ENCODE measurements at places on chromosomes 16 and 17.

DNA sequence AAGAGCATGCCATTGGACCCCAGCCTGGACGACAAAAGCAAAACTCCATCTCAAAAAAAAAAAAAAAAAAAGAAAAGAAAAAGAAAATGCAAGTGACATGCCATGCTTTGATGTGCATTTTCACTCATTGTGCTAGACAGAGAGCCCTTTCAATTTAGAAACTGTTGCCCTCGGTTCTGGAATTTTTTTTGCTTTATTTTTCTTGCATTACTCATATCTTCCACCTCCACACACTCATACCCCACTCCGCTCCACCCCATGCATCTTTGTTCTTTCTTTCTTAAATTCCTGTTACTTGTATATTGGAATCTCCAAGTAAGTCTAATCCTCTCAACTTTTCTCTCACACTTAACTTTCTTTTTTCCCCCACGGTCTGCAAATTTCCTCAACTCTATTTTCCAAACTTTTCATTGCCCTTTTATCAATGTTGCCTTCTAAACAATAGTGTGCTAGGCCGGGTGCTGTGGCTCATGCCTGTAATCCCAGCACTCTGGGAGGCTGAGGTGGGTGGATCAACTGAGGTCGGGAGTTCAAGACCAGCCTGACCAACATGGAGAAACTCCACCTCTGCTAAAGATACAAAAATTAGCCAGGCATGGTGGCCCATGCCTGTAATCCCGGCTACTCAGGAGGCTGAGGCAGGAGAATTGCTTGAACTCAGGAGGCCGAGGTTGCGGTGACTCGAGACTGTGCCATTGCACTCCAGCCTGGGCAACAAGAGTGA, 16.8 kb upstream of the SUZ12 start:
- DNase-seq: no peak

GRCh38 chr17:76138896-76139752, 1.9 kb downstream of the FOXJ1 start:
- DNase-seq: no peak

DNA sequence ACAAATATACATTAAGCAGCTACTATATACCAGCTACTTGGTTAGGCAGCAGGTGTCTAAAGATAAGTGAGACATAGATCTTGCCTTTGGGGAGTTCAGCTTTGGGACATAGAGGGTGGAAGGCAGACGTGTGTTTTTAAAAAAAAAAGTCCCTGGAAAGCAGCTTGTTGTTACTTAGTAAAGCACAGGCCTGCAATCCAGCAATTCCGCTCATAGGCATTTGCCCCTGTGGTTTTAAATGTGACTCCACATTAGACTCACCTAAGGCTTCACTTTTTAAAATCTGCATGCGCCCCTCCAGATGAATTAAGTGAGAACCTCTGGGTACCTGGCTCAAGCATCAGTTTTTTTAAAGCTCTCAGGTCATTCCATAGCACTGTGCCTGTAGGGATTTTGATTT, 7.2 kb upstream of the MLYCD start:
- no peak for DNase-seq

DNA sequence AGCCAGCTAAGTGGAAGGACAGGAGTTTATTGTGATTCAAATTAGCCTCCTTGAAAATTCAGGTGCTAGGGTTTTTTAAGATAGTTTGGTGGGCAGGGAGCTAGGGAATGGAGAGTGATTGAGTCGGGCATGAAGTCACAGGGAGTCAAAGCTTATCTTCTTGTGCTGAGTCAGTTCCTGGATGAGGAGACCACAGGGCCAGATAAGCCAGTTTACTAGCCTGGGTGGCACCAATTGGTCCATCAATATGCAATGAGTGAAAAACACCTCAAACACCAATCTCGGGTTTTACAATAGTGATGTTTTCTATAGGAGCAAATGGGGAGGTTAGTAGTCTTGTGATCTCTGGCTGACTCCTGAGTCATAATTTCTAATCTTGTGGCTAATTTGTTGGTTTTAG, 165.1 kb downstream of the ABCC12 start:
- DNase-seq: no peak

DNA sequence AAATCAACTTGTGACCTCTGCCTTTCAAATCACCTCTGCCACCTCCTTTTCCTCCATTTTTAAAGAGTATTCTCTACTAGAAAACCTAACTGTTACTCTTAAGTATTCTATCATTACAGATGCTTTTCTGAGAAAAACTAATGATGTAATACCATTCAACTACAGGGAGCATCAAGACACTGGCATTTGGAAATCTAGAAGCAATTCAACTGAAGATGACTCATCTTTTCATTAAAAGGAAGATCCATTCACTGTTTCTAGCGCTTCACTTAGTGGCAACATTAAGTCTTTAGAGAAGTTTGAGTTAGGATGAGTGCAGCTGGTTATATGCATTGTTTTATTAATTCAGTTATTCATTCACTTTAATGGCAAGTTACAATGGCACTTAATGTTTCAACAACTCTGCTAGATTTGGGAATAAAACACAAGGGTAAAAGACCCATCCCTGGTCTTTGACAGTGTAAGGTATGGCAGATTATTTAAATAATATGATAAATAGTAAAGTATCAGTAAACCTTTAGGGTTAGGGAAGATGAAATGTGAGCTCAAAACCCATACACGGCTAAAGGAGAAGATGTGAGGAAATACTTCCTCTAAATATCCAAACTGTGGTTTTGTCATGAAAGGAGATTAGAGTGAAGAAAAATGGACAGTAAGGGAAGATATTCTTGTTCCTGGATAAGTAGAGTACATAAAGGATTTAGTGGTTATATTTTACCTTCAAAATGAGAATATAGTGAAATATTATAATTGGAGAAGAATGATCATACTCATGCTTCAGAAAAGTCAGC, 61.7 kb downstream of the KCNJ2 start:
- no peak for DNase-seq

DNA sequence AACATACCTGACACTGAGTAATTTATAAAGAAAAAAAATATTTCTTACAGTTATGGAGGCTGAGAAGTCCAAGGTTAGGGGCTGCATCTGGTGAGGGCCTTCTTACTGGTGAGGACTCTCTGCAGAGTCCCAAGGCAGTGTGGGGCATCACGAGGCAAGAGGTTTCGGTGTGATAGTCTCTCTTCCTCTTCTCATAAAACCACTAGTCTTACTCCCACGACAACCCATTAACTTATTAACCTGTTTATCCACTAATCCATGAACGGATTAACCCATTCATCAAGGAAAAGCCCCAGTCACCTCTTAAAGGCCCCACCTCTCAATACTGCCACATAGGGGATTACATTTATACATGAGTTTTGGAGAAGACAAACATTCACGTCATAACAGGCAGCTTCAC, 20.1 kb downstream of the CIITA start:
- DNase-seq: no peak

GRCh38 chr17:68060336-68060735, 24.8 kb downstream of the KPNA2 start:
- DNase-seq: no peak

All from CD4-positive, alpha-beta T cell treated with Interleukin-1 beta for 1 hour (primary cell).